ENCODE measurements at places on chromosomes 12 and 14.

DNA sequence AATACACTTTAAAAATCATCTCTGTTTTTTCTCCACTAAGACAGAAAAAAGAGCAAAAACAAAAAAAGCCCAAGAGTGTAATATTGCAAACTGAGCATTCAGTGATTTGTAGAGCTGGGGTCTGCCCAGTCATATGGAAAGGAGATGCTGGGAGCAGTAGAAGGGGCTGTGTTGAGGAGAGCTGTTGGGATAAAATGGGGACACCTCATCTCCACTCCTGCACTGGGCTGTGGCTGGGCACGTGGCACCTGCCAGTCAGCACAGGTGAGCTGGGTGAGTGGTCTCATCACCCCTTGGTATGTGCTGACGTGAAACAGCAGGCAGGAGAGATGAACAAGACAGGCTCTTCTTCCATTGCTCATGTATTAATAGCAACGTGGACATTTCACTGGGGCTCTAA is 217.4 kb downstream of the C12orf42 start:
- DNase-seq: no peak

GRCh38 chr14:74697011-74697410 is 15.9 kb downstream of the AREL1 start:
- DNase-seq: no peak

GRCh38 chr12:80001562-80001961 is 66.7 kb upstream of the PPP1R12A start:
- no peak for DNase-seq

- peak; percentile 87 for DNase-seq
Measured at GRCh38 chr12:53097564-53098353, at the start of gene IGFBP6. Gene IGFBP6, plus strand, starts transcription at chr12:53097667. Its CDS starts 51 bp downstream, at chr12:53097718.

GRCh38 chr14:56400109-56400825 is 179.3 kb upstream of the TMEM260 start:
- DNase-seq: no peak
